Activated naive CD4-positive, alpha-beta T cell treated with anti-CD3 and anti-CD28 coated beads, Interleukin-2, amount 10 ng/mL, durations not matched to agents 7 days and 5 days (primary cell): ENCODE measurements at places on chromosomes 3 and 15.

GRCh38 chr3:124934577-124934976 lies at the start of gene MUC13:
Gene MUC13 (minus strand): TSS chr3:124934751. CDS start chr3:124934712, 39 bp downstream.
- no peak for DNase-seq
- H3K27me3 ChIP-seq, result peaks cover 41% of the 10 kb centered on the region
- H3K4me1 ChIP-seq, result no peaks in the 10 kb centered on the region
- H3K27ac ChIP-seq, result no peak within 1 kb of the TSS

- DNase-seq, result no peak
- H3K4me1 ChIP-seq, result peaks cover 27% of the 10 kb centered on the region
- H3K36me3 ChIP-seq, result no peaks in the 10 kb centered on the region
Measured at GRCh38 chr15:45276831-45277230, 24.8 kb downstream of the SLC28A2 start.

DNA sequence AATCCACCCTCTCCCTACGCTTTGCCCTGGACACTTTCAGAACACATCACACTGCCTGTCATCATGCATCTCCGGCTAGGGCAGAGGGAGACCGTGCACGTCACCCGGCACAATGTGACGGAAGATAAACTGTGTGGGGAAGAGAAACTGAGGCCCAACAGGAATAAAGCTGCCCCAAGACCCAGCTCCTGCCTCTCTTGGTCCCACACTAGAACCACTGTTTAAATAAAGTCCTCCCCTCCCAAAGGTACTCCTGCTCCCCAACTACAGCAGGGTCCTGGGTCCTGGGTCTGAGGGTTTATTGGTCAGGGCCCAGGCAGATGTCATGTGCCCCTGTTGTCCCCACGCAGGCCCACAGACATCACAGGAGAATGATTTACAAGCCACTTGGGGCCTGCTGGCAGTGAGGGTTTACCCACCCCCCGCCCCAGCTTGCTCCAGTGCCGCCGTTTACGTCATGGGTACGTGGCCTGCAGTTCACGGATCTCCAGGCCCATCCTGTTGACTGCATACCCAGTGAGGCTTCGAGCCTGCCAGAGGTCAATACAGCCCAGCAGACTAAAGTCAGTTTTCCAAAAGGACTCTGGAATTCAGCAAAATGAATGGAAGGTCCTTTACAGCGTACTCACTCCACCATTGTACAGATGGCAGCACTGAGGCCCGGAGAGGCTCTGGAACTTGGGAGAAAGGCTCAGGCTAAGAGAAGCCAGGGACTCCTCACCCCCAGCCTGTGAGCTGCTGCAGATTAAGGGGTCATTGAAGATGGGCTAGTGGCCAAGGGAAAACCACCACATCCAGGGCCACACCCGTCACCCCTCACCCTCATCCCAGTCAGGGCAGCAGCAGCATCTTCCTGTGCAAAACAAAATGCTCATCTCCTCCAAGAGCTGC lies 23.2 kb downstream of the ALS2CL start:
- H3K4me3 ChIP-seq, result no peak overlapping the region
- H3K27ac ChIP-seq, result no peak overlapping the region
- H3K27me3 ChIP-seq, result no peaks in the 10 kb centered on the region
- peak; percentile 11 for DNase-seq

GRCh38 chr3:19254189-19254588 lies 105.9 kb downstream of the KCNH8 start:
- H3K4me1 ChIP-seq, result peaks cover 8% of the 10 kb centered on the region
- no peak overlapping the region for H3K4me3 ChIP-seq
- no peaks in the 10 kb centered on the region for H3K27me3 ChIP-seq
- DNase-seq, result no peak
- no peaks in the 10 kb centered on the region for H3K36me3 ChIP-seq
- no peak overlapping the region for H3K27ac ChIP-seq

DNA sequence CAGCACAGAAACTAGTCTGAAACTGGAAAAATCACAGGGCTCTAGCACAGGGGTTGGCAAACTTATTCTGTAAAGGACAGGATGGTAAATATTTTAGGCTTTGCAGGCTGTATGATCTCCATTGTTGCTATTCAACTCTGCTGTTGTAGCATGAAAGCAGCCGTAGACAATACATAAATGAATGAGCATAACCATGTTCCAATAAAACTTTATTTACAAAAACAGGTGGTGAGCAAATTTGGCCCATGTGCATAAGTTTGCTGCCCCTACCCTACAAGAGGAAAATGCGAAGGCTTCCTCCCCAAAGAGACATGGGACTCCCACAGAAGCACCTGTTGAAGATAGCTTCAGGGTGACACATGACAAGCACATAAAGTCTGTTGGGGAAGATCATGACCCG lies 59.2 kb downstream of the SYNM start:
- no peak overlapping the region for H3K4me3 ChIP-seq
- no peaks in the 10 kb centered on the region for H3K36me3 ChIP-seq
- no peaks in the 10 kb centered on the region for H3K27me3 ChIP-seq
- H3K27ac ChIP-seq, result no peak overlapping the region
- no peaks in the 10 kb centered on the region for H3K4me1 ChIP-seq
- DNase-seq, result no peak

DNA sequence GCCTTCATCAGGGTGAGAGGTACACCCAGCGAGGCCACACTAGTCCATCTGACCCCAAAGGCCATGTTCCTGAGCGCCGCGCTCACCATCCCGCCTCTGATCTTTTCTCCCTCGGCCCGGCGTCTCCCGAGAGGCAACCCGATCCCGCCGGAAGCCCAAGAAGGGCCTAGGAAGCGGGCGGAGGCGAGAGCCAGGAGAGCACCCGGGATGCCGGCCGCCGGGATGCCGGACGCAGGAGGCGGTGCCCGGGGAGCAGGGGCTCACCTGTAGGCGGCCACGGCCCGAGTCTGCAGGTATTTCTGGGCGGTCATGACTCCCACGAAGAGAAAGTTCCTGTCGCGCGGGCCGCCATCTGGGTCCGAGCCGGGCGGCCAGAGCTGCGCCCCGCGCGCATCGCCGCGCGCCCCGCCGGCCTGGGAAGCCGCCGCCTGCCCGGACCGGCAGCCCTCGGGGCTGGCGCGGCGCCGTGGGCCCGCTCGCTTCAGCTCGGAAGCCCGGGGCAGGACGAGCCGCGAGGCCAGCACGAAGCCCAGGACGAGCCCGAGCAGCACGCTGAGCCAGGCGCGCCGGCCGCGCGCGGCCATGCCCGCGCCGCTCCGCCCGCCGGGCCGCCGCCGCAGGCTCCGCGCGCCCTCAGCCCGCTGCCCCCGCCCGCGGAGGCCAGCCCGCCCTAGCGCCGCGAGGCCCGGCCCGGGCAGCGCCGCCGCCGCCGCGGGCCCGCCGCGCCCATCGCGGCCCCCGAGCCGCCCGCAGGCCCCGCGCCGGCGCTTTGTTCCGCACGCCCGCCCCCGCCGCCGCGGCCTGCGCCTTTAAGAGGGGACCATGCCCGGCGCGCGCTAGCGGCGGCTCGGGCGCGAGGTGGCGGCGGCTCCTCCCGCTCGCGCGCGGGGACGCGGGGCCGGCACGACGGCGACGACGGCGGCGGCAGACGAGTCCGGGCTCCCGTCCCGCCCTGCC lies 697 bp downstream of the CHSY1 start:
- DNase-seq, result peak; percentile 45
- peaks cover 75% of the 10 kb centered on the region for H3K4me1 ChIP-seq
- H3K27ac ChIP-seq, result peak overlapping the region; percentile 85

GRCh38 chr15:69713726-69714559 lies 261.3 kb downstream of the RPLP1 start:
- peak overlapping the region; percentile 94 for H3K27ac ChIP-seq
- H3K4me3 ChIP-seq, result peak overlapping the region; percentile 20
- peak; percentile 88 for DNase-seq
- peaks cover 74% of the 10 kb centered on the region for H3K4me1 ChIP-seq
- peaks cover 9% of the 10 kb centered on the region for H3K27me3 ChIP-seq

DNA sequence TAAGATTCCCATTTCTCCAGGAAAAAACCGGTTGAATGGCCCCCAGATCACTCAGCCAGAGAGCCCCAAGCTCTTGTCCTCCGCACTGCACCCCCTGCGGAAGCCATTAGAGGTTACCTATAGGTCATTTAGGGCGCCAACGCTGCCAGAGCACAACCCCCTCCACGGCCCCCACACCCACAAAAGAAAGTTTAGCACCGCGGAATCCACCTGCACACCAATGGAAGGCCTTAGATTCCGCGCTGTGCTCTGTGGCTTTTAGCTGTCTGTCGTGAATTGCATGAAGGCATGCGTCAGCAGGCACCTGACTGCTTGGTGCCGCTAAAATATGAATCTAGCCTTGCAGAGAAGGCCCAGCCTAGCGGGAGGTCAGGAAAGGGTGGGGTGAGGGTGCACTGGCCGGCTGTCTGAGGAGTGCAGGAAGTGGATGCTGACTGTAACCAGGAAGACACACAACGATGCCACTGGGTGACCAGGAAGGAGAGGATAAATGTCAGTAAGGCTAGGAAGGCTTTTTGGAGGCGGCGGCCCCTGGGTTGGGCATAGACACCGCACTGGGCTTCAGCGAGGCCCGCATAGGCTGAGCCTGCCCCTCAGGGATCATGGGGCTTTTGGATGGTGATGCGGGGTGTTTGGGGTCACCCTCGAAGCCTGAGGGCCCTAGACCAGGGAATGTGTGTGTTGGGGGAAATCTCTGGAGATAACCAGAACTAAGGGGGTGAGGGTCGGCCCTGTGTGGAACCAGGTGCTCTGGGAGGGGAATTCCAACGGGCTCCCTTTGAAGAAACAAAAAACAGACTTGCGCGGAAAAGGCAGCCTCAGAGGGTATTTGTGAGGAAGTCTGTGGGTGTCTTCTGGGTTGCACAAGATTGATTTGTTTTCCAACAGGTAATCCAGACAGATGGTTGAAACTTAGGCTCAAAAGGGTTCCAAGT lies 976 bp upstream of the NUP210 start:
- H3K36me3 ChIP-seq, result peaks cover 27% of the 10 kb centered on the region
- H3K27ac ChIP-seq, result peak overlapping the region; percentile 99
- H3K4me1 ChIP-seq, result peaks cover 77% of the 10 kb centered on the region
- H3K27me3 ChIP-seq, result no peaks in the 10 kb centered on the region
- peak; percentile 88 for DNase-seq
- H3K4me3 ChIP-seq, result peak overlapping the region; percentile 89

GRCh38 chr15:34329006-34329405 lies 8.6 kb downstream of the SLC12A6 start:
- H3K4me3 ChIP-seq, result no peak overlapping the region
- H3K4me1 ChIP-seq, result peaks cover 69% of the 10 kb centered on the region
- no peaks in the 10 kb centered on the region for H3K27me3 ChIP-seq
- H3K27ac ChIP-seq, result peak overlapping the region; percentile 84
- no peak for DNase-seq
- H3K36me3 ChIP-seq, result peaks cover 19% of the 10 kb centered on the region
